ENCODE measurements at places on chromosomes 6 and 20.

DNA sequence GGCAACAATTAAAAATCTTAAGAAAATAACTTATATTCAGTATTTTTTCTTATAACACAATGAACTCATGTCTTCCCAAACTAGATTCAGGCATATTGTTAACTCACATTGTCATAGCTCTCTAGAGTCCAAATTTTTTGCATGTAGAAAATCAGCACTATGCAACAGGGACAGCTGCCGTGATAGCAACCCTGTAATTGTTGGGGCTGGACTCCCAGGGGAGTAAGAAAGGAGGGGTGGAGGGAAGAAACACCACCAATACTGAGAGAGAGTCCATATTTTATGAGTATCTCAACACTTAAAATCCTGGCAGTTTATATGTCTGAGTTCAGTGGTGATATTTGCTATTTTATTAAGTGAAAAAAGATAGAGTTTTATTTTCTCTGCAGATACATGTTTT, 89.6 kb upstream of the HS3ST5 start:
- DNase-seq, result no peak

DNA sequence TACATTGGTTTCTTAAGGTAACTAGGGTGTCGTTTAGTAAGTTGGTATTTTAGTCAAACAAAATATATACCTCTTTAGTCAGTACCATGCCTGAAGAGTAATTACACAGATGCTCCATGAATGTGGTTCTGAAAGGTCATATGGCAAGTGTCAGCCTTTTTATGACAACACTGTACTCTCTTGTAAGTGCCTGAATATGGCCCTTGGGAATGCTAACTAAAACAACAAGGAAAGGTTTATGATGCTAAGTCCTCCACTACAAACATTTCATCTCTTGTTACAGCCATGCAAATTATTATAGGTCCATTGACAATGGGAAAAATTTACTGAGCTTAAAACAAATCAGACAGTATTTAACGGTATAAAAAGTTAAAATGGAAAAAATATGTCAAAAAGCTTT, 39.0 kb upstream of the SUPT3H start:
- peak; percentile 78 for DNase-seq

- peak; percentile 70 for DNase-seq
Observed at GRCh38 chr6:152204591-152204990, 397.1 kb downstream of the ESR1 start.

GRCh38 chr6:19128701-19129100, 708.5 kb upstream of the ID4 start:
- DNase-seq, result no peak

- DNase-seq, result no peak
Observed at GRCh38 chr6:142952614-142953013, 7.6 kb upstream of the HIVEP2 start.

DNA sequence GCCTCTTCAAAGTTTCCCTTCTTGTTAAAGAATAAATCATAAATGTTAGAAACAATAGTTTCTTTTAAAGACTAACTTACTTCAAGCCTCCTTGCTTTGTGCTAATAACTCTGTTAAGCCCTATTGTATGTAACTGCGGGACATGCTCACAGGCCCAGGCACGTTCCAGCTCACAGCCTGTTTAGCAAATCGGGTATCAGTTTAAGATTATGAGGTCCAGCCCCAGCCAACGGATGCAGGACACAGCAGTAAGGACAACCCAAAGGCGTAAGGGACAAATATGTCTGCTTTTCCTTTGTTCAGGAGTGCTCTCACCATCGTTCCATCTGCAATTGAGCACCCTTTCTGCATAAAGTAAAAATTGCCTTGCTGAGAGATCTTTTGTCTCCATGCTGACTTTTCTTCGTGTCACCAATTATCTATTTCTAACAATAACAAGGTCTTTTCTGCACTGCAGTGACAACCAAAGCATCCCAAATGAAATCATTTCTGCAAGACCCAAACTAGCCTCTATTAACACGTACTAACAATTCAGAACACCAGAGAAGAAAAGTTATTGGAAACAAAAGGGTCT, 1.4 kb downstream of the C6orf52 start:
- DNase-seq, result no peak

DNA sequence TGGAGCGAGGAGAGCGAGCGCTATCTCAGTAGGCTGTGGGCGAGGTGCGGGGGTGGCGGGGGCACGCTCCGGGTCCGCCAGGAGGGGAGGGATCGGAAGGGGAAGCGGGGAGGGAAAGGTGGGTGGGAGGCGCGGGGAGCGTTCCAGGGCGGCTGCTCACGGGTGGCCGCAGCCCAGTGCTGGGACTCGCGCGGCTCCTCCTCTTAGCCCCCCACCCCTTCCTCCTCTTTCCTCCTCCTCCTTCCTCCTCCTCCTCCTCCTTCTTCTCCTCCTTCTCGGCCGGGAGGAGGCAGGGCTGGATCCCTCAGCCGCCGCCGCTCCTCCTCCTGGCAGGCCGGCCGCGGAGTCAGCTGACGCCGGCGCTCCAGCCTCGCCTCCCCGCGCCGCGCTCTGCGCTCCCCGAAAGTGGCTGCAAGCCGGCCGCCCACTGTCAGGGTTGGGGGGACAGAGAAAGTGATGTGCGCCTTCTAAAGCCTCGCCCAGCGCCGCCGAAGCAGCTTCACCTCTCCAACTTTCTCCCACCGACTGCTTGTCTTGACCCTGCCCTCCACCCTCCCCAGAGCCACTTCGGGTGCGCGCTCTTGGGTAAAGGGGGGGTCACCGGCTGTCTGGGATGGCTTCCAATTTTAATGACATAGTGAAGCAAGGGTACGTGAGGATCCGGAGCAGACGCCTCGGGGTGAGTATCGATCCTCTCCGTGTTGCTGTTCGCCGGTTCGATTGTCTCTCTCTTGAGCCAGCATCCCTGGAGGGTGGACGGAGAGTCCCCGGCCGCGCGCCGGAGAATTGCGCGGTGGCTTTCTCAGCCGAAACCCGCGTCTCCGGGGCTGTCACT, at the start of gene DOK5:
Gene DOK5 (plus strand): TSS at position 260 of the 835 bp plus-strand sequence. CDS start 354 bp downstream, at position 614.
- DNase-seq, result no peak

DNA sequence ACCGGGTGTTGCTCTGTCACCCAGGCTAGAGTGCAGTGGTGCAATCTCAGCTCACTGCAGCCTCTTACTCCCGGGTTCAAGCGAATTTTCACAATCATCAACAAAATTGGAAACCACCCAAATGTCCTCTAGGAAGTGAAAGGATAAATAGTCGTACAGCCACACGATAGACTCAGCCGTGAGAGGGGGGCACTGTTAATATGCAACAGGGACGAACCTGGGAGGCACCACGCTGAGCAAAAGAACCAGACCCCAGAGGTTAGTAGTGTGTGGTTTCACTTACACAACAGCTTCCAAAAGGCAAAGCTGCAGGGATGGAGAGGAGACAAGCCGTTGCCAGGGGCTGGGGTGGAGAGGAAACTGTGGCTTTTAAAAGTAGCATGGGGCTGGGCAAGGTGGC, 30.1 kb upstream of the NTSR1 start:
- no peak for DNase-seq

- no peak for DNase-seq
Observed at GRCh38 chr20:50272724-50273446, 82.3 kb downstream of the CEBPB start.

DNA sequence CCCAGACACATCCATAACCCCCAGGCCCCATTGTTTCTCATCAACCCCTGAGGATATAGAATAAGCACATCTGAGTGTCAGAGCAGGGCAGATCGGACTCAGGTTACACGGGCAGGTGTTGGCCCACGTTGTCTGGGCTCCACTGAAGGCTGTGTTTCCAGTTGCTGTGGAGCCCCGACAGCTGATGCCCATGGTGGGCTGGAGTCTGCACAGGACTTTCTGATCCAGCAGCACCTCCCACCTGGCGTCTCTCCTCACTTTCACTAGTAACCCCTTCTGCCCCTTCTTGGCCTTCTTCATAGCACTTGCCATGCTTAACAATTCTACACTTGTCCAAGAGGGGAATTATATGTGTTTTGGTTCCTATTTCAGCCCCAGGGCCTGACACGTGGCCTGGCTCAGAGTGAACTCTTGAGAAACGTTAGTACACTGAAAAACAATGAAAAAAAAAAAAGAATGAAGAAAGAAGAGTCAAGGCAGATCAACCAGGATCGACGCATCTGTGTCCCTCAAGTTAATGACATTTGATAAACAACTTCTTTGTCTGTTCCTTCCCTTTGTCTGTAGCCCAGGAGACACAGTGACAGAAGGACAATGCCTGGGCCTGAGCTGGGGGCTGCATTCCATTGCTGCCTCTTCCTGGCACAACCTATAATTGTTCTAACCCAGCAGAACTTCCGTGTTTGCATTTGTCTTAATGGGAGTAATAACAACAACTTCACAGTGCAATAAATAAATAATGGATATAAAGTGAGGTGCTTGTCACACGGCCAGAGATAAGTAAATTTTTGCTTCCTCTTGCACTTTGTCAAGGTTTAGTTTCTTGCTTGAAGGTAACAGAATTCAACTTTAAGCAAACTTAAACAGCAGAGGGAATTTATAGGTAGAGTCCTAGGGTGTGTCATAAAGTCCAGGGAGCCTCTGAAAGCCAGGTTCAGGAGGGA, 224.2 kb upstream of the SSTR4 start:
- no peak for DNase-seq

- DNase-seq, result no peak
Observed at GRCh38 chr6:24140591-24140990, 14.6 kb downstream of the NRSN1 start.

DNA sequence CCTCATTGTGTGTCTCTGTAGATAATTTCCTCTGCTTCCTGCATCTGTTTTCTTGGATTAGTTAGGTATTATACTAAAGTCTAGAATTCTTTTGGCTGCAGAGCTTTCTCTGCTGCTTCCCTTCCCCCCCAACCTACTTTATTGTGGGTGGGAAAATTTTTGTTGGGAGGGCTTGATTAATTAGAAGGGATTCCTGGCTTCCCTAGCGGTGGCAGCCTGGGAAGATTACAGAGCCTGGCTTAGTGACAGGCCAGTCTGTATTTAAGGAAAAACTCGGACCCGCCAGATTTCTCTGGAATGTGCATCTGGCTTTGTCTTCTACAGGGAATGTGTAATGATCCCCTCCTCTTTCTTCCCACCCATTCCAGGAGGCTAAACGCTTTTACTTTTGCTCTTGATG, 31.2 kb downstream of the SLX4IP start:
- DNase-seq, result peak; percentile 56

DNA sequence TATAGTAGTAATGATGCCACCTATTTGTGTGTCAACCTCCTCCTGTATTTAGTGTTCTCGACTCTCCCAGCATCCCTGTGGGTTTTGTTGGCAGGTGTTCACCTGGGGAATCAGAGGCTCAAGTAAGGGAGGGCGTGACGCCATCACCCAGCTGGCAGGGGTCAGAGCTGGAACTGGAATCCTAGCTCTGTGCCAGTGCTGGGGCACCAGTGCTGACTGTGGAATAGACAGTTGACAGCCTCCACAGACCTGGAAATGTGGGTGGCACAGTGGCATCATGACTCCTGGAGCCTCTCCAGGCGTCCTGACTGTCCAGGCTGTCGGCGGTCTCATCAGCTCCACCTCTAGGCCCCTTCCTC, 102.8 kb downstream of the SYCP2 start:
- DNase-seq, result no peak

- DNase-seq, result peak; percentile 14
Observed at GRCh38 chr20:62433658-62434497, 6.5 kb upstream of the RBBP8NL start.

- DNase-seq, result no peak
Observed at GRCh38 chr20:47631078-47631477, 129.4 kb downstream of the NCOA3 start.

- DNase-seq, result no peak
Observed at GRCh38 chr6:132401618-132402285, 477 bp upstream of the MOXD1 start.

DNA sequence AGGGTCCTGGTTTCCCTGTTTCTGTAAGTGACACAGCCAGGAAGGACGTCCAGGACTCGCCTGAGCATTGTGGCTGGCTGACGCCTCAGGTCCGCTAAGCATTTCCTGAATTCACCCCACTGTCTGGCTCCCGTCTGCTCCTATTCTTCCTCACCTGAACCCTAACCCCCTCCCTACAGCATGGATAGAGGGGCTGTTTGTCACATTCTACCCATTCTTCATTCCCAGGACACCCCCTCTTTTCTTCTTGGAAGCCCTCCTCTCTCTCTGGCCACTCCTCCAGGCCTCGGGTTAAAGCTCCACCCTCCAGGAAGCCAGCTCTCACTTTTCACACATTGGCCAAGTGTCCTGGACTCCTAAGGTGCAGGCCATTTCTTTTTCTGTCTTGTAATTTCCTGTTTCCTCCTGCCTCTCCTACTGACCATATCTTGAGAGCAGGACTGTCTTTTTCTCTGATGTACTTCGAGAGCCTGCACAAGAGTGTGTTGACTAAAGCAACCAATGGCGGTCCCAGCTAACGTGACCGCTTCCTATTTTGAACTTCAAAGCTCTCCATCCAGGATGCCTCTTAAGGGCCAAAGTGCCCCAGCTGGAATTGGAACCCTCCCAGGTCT, 24.2 kb upstream of the MYMX start:
- DNase-seq, result no peak

GRCh38 chr20:63054103-63054474, 47.3 kb upstream of the BHLHE23 start:
- DNase-seq, result no peak

DNA sequence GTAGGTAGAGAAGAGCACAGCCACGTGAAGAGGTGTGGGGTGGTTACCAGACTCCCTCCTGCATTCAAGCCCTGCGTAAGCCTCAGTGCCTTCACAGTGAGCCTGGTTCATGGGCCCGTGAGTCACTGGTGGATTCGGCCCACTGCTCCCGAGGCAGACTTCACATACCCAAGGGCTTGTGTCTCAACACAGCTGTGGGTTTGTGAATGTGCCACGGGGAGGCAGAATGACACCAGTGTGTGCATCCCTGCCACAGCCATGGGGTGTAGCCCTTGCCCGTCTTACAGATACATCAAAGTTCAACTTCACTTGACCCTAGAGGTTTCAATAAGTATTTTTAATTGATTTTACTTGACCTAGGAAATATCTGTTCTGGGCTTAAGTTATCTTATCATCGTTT, 108.5 kb downstream of the MAP3K4 start:
- DNase-seq, result no peak

DNA sequence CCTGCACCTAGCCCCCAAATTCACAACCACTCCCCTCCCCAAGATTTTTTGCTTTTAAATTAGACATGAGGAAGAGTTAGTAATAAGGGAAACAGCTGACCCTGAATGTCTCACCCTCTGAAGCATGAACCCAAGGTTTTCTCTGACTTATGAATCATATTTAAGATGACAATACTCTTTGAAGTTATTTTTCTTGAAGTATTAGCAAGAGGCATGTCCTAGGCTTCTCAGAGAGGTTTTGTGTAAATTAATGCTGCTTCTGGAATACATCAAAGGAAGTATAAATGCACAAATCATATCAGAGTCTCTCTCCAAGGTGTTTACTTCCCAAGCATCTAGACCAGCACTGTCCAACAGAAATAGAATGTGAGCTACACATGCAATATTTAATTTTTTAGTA, 408.1 kb upstream of the MARCKS start:
- DNase-seq, result peak; percentile 55

- DNase-seq, result no peak
Observed at GRCh38 chr6:128029826-128030225, 129.0 kb upstream of the THEMIS start.

- DNase-seq, result no peak
Observed at GRCh38 chr6:37635319-37635718, 62.4 kb downstream of the MDGA1 start.

GRCh38 chr6:148235446-148235845, 107.2 kb upstream of the SASH1 start:
- peak; percentile 25 for DNase-seq
